ENCODE measurements at places on chromosomes 3 and 15.

GRCh38 chr3:15820911-15821310 lies 23.1 kb upstream of the ANKRD28 start:
- DNase-seq: no peak

- DNase-seq: no peak
Measured at GRCh38 chr3:149971403-149972075, 844 bp upstream of the PFN2 start.

DNA sequence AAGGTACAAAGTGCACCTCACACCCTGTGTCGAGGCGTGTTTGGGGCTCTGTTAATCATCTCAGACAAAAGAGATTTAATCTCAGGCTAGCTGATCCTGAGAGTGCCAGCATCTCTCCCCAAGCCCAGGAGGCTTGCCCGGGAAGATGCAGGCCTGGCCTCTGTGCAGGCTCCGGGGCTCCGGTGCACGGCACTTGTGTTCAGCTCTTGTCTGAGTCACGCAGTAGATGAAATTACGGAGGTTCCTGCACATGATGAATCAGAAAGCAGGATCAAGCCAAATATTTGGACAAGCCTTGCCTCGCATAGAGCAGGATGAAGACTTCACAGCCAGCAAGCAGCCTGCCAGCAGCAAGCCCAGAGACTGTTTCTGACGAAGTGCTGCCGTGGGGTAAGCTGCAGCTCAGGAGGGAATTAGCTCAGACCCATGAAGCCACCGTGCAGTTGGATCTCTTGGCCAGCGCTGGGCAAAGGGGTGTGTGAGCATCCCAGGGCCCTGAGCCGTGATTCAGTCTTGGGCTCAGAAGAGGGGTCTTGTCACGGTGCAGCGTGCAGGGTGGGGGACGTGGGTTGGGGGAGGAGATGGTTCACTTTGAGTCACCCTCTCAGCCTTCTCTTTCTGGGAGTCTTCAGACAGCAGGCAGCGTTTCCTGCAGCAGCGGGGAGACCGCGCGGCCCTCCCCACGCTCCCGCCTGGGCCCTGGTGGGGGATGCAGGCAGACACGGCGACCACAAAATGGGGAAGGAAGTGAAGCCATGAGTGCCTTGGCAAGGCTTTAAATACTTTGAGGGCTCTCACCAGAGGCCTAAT lies 89.2 kb upstream of the MEF2A start:
- peak; percentile 85 for DNase-seq

DNA sequence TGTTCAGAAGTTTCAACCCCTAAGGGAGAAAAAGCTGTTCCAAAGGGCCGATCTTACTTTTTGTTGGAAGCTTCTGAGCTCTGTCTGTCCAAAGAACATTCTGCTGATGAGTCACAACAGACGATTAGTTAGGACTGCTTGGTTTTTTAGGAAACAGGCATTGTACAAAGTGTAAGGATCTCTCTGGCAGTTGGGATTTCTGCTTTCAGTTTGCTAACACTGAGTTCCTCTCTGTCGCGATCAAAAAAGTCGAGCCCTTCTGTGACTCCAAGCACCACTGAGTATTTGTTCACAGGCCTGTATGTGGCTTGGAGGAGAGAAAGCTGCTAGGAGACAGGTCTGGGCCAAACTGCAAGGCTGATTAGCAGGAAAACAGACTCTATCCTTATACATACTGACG lies 91.8 kb upstream of the PFN2 start:
- DNase-seq: no peak

DNA sequence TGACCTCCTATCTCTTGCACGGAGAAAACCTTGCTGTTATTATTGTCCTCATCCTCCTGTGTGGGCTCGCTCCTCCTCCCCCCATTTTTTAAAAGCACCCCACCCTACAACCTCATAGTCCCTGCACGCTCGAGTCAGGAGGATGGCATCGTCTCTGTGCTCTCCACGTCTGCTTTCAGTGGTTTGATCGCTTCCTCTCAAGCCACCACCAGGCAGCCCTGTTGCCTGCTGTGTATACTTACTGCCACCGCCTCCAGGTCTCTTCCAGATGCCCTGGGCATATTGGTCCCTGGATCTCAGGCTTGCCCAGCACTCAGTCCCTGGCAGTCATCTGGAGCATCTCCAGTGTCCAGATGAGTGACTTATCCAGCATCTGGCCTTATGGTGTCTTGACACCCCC lies 42.1 kb upstream of the GCNT3 start:
- DNase-seq: no peak

DNA sequence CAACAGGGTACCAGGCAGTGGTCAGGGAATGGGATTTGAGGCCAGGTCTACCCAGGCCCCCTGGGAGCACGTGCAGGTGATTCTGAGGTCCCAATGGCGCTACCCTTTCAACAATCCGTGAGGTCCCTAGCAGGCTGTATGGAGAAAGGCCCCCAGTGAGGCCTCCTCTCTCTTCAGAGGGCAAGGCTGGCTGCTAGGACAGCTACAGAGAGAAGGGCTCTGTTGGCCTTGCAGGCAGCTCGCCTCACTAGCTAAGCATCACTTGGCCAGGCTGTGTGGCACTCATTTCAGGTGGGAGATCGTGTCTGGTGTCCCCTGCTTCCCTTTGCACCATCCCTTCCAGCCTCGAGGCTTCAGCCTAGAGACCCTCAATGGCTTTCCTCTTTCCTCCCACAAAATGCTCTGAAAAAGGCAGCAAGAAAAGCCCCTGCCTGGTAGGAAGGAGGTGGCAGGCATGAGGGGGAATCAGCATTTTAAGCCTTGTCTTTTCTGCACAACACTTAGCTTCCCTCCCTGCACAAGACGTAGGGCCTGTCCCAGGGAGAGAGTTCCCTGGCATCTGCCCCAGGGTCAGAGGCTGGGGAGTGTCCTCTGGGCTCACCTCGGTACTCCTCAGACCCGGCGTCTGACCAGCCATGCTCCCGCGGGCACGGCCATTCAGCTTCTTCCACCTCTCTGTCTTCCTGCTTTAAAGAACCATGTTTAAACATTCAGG lies 111.8 kb downstream of the ASB7 start:
- DNase-seq: no peak

DNA sequence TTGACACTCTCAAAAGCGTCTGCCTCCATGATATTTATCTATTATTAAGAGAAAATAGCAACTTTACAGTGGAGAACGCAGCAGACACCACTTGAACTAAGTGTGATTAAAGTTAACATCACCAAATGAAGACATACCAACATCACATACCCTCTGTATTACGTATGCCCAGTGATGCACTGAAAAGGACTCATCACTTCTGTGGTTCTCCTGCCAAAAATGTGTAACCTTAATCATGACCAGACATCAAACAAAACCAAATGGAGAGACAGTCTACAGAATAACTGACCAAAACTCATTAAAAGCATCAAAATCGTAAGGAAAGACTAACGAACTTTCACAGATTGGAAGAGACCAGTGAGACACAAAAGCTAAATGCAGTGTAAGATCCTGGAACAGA lies 103.2 kb downstream of the PPP2R3A start:
- no peak for DNase-seq

GRCh38 chr3:103767635-103768034 lies 1332.8 kb downstream of the ZPLD1 start:
- DNase-seq: no peak

DNA sequence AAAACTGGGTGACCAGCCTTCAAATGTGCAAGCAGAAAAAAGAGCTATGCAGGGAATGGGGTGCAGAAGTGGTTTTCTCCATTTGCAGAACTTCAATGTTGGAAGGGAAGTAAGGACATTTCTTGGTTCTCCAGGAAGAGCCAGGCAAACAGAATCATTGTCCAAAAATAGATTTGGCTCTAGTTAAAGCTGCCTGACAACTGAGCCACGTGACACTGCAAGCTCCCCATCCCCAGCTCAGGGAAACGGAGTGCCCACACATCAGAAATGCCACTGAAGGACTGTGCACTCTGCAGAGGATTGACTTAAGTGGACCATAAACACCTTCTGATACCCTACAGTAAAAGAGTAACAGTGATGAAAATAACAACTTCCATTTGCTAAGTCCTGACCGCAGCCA lies 195.6 kb upstream of the NSMCE3 start:
- no peak for DNase-seq

DNA sequence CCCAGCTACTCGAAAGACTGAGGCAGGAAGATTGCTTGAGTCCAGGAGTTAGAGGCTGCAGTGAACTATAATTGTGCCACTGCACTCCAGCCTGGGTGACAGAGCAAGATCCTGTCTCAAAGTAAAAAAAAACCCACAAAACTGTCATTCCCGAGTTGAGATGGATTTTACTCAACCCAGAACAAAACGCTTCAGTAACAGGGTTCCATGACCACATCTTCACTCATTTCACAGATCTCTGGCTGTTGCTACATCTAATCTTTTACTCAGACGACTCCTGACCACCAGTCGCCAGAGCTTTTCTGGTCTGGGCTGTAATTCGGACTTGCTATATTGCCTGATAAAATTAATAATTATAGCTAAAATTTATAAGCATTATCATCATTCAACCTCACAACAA lies 2.4 kb downstream of the DRD3 start:
- DNase-seq: no peak

DNA sequence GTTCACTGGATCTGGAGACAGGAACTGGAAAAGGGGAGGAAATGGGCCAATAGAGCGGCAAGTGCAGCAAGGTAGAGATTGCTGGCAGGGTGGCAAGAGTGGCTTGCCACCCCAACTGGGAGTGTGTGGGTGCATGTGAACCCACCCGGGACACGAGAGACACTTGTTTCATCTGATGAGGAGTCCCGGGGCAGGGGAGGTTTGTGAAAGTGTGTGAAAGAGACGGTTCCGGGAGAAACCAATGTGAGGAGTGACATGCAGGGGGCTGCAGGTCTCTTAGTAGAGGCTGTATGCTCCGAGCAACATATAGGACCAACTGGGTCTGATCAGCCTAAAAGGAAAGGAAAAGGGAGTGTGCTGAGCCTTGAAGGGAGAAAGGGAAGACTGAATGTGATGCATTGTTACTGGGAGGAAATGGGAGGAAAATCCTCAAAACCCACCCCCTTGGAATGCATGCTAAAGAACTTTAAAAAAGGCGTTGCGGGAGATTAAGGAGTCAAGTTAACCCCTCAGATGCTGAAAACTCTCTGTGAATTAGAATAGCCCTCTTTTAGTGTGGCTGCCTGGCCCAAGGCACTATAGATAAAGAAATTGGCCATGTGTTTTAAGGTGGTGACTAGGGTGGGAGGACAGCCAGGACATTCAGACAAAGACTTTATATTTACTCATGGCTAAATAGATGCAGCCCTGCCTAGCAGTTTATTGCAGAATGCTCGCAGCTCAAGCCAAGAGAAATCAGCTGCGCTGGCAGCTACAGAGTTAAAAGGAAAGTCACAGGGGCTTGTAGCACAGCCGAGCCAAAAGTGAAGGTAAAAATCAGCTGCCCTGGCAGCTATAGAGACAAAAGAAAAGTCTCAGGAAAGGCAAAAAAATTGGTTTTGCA lies 9.1 kb upstream of the SLC9C1 start:
- DNase-seq: no peak

DNA sequence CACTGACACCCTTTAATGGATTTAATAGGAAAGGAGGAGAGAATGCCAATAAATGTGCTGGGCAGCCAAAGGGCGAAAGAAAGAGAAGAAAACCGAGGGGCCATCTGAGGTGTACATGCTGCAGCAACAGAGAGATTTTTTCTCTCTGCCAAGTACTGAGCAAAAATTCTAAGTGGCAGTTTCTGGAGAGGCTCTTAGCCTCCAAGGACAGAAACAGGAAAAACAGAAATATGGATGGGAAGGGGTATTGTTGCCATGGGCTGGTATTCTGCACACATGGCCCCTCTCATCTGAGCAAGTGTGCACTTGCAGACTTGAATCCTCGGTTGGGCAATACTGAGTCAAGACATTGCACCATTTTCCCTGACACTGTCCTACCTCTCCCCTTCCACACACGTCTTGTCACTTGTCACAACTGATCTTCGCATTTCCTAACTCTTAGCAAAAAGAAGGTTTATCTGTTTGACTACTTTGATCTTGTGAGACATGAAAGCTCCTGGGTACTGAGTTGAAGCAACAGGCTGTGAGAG lies 73.9 kb downstream of the PRICKLE2 start:
- DNase-seq: peak; percentile 43

- peak; percentile 42 for DNase-seq
Measured at GRCh38 chr15:64813075-64813474, 12.4 kb downstream of the PIF1 start.

DNA sequence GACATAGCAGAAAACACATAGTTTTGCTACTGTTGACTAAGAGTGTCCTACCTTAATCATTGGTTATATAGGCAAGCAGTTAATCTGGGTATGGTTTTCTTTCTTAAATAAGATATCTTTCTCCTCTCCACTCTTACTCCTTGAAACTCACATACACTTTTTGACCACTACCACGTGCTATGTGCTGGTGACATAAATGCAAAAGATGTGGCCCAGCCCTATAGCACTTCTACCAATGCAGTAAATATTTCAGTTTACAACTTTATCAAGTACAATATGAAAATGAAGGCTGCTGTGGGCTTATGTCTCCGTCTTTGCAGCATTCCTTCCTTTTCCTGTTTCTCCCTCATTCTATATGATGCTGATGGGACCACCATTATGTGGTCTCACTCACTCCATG lies 410.2 kb upstream of the CFAP20DC start:
- no peak for DNase-seq

- no peak for DNase-seq
Measured at GRCh38 chr3:196793246-196793645, 53.6 kb downstream of the PAK2 start.

DNA sequence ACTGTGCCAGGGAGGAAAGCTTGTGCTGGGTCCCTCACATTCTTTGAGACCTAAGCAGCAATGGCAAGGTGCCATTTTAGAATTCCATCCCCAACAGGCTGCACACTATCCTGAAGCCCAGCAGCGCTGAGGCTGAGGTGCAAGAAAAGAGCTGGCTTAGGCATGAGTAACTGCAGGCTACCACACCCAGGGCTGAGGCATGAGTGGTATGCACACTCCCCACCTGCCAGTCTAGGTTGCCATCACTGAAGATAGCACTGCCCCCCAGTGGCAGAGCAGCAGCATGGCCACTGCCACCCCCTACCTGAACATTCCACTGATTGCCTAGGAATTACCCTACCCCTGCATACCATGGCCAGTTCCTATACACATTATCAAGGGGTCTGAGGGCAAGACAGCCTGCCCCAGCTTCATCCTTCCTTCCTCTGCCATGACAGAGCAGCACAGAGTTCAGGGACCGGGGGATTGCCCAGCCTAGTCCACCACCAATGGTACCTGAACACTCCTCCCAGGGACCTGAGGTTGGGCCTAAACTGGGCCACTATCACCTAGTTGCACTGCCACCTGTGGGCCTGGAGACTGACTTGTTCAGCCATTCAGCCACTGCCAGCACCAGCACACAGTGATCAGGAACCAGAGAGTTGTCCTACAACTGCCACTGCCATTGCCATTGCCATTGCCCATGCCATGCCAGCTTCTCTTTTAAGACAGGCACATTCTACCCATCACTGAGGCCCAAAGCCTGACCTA lies 129.8 kb downstream of the SATB1 start:
- DNase-seq: no peak

- no peak for DNase-seq
Measured at GRCh38 chr3:139457066-139457465, 19.2 kb downstream of the RBP2 start.

- DNase-seq: no peak
Measured at GRCh38 chr3:168314166-168314565, 218.4 kb upstream of the GOLIM4 start.

- DNase-seq: no peak
Measured at GRCh38 chr3:164723396-164723795, 354.9 kb downstream of the SI start.

- no peak for DNase-seq
Measured at GRCh38 chr15:52523192-52523591, 5.5 kb downstream of the MYO5A start.

GRCh38 chr3:128062033-128062745 lies 10.0 kb downstream of the SEC61A1 start:
- DNase-seq: no peak

GRCh38 chr3:25563601-25564000 lies 101.1 kb downstream of the TOP2B start:
- no peak for DNase-seq

- DNase-seq: no peak
Measured at GRCh38 chr3:30539772-30540171, 66.6 kb upstream of the TGFBR2 start.
